ENCODE measurements at places on chromosomes 11 and 22.

DNA sequence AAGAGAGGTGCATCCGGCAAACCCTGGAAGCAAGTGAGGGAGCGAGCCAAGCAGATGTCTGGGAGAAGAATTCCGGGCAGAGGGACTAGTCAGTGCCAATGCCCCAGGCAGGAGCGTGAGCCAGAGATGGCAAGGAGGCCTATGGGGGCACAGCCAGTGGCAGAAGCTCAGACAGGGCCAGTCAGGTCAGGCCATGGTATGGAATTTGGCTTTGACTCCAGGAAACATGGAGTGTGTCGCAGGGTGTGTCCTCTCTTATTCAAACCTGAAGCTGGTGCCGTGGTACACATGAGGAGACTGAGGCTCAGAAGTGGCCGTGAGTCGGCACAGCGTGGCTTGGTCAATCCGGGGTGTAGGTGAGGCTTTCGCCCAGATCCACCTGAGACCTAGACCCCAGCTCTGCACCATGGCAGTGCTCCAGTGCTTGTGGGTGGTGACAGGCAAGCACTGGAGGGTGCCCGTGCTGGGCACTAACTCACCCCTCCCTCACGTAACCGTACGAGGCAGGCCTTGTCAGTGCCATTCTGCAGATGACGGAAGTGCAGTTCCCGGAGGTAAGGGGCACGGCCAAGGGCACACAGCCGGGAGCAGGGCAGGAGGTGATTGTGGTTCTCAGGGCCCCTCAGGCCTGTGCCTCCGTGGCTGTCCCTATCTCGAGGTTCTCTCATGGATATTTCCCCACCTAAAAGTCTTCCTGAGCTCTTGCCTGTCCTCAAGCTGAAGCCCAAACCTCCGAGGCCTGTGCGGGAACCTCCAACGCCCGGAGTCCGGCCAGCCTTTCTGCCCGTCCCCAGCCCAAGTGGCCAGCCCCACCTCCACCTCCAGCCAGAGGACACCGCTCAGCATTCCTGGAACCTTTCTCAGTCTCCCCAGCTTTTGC lies 10.6 kb upstream of the SPI1 start:
- no peak for DNase-seq

GRCh38 chr11:91248199-91248807 lies 976.3 kb upstream of the FAT3 start:
- no peak for DNase-seq

GRCh38 chr11:72070491-72070890 lies 9.9 kb downstream of the NUMA1 start:
- no peak for DNase-seq

- no peak for DNase-seq
Observed at GRCh38 chr11:11553573-11553972, 68.2 kb downstream of the GALNT18 start.

GRCh38 chr11:47378836-47379170 lies 456 bp upstream of the SPI1 start:
- DNase-seq = no peak

- no peak for DNase-seq
Observed at GRCh38 chr11:32456864-32457263, 21.5 kb upstream of the WT1 start.

GRCh38 chr11:102419181-102419580 lies 33.4 kb downstream of the TMEM123 start:
- DNase-seq = no peak

GRCh38 chr11:120612513-120613263 lies 101.1 kb downstream of the GRIK4 start:
- no peak for DNase-seq

Measured in activated T-helper 1 cell treated with Interleukin-2 at 50 U/mL for 16 hours (primary cell).